ENCODE measurements at places on chromosomes 5 and 9. TPM values are rescaled to one million over a fixed set of nuclear protein-coding genes. Genes with fewer than 3 reads are reported as not detected.

DNA sequence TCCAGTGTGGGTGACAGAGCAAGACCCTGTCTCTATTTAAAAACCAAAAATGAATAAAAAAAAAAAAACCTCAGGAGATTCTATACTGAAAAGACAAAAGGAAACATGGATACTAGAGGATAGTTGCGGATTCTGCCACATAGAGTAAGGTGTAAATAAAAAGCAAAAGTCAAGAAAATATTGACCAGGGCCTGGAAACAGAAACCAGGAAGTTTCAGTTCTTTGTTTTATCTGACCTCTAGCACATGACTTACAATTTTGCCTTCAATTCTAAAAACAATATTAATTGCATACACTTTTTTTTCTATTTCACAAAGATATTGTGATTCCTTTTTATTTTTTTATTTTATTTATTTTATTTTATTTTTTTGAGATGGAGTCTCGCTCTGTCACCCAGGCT, 96.2 kb upstream of the NMUR2 start:
- no peak for DNase-seq
- no peaks in the 10 kb centered on the region for H3K27me3 ChIP-seq
- no peak overlapping the region for H3K4me3 ChIP-seq
- H3K36me3 ChIP-seq, result no peaks in the 10 kb centered on the region
- H3K27ac ChIP-seq, result no peak overlapping the region

- no peak overlapping the region for H3K4me3 ChIP-seq
- H3K4me1 ChIP-seq, result peaks cover 9% of the 10 kb centered on the region
- no peaks in the 10 kb centered on the region for H3K27me3 ChIP-seq
- DNase-seq, result no peak
Observed at GRCh38 chr5:109313127-109313526, 96.6 kb downstream of the PJA2 start.

DNA sequence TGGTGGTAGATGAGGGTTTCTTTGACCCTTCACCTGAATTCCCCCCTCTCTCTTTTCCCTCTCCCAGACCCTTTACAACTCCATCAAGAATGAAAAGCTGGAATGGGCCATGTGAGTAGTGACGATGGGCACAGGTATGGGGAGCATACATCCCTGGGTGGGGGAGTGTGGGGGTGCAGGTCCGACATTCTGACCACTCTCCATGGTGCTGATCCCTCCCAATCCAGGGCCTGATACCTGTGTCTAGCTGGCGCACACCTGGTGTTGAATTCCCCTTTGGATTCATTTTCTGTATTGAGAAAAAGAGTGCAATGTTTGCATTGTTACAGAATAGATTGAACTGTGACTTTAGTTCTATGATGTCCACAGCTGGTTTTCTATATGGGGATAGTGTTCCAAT, 40.0 kb downstream of the PSD2 start:
- H3K27ac ChIP-seq, result no peak overlapping the region
- H3K4me3 ChIP-seq, result no peak overlapping the region
- peaks cover 38% of the 10 kb centered on the region for H3K27me3 ChIP-seq
- H3K36me3 ChIP-seq, result no peaks in the 10 kb centered on the region

The LTC4S gene
- total RNA-seq, result 0.72 TPM

The CCNI2 gene
- 1.4 TPM for total RNA-seq

The FXN gene
- 12.2 TPM for total RNA-seq

The SPATA31A3 gene
- not detected for total RNA-seq

GRCh38 chr9:86407022-86407421, 52.8 kb upstream of the TUT7 start:
- H3K4me1 ChIP-seq, result peaks cover 31% of the 10 kb centered on the region
- H3K27me3 ChIP-seq, result no peaks in the 10 kb centered on the region
- H3K4me3 ChIP-seq, result no peak overlapping the region
- peak overlapping the region; percentile 91 for H3K27ac ChIP-seq
- peak; percentile 87 for DNase-seq

The OTP gene
- not detected for total RNA-seq

DNA sequence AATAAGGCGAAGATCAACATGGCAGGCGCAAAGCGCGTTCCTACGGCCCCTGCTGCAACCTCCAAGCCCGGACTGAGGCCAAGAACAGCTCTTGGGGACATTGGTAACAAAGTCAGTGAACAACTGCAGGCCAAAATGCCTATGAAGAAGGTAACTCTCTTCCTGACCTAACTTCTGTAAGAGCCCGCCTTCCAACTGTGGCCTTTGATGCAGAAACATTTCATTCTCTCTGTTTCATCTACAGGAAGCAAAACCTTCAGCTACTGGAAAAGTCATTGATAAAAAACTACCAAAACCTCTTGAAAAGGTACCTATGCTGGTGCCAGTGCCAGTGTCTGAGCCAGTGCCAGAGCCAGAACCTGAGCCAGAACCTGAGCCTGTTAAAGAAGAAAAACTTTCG, 979 bp downstream of the CCNB1 start:
- no peak for DNase-seq
- H3K4me1 ChIP-seq, result peaks cover 12% of the 10 kb centered on the region
- no peaks in the 10 kb centered on the region for H3K27me3 ChIP-seq
- peak overlapping the region; percentile 15 for H3K4me3 ChIP-seq
- no peaks in the 10 kb centered on the region for H3K36me3 ChIP-seq

The ISL1 gene
- 29.1 TPM for total RNA-seq

DNA sequence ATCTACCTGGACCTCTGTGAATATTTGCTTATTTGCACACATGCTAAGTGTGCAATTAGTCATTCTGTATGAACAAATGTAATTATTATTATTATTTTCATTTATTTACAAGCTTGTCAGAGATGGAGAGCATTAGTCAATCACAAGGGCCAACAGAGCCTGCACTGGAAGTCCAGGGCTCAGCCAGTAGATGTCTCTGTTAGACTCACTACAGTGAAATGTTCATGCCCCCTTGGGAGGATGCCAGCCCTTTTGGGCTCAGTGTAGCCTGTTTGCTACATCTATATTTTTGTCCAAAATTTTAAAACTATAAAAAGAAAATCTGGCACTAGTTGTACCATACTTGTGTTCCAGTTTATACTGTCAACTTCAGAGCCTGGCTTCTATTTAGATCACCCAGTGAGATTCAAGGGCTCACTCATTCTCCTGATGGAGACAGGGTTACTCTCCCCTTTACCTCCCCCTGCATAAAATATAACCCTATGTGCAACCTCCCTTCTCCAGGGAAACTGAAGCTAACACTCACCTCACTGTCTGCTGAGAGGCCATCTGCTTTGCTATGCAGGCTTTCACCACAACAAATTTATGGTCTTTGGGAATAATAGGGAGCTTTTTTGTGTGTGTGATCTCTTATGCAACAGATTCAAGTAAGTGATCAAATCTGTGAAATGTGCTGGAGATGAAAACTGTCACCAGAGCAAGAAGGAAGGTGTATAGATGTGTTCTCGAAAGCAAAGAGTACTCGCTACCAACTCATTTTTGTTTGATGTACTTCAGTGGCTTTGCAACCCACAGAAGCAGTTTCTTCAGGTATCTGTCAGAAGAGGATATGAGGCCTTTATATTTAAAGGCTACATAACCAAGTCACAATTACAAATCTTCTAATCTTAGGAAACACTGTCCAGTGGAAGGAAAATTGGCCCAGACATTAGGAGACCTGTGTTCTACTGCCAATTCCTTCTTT, 99.9 kb upstream of the TLE4 start:
- no peak overlapping the region for H3K4me3 ChIP-seq
- peak; percentile 53 for DNase-seq

- H3K27me3 ChIP-seq, result no peaks in the 10 kb centered on the region
- no peak for DNase-seq
- H3K27ac ChIP-seq, result no peak overlapping the region
- H3K4me3 ChIP-seq, result no peak overlapping the region
- no peaks in the 10 kb centered on the region for H3K36me3 ChIP-seq
- H3K4me1 ChIP-seq, result peaks cover 4% of the 10 kb centered on the region
Observed at GRCh38 chr9:110160123-110160522, 47.8 kb downstream of the C9orf152 start.

DNA sequence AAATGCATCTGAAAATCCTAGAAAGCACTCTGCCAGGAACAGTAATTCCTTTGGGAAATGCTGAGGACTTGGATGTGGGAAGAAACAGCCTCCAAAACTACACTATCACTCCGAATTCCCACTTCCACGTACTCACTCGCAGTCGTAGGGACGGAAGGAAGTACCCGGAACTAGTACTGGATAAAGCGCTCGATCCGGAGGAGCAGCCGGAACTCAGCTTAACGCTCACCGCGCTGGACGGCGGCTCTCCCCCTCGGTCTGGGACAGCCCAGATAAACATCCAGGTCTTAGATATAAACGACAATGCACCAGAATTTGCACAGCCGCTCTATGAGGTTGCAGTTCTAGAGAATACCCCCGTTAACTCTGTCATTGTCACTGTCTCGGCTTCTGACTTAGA, 786 bp downstream of the PCDHB3 start:
- H3K27me3 ChIP-seq, result no peaks in the 10 kb centered on the region
- H3K4me1 ChIP-seq, result no peaks in the 10 kb centered on the region
- no peak for DNase-seq
- no peak overlapping the region for H3K4me3 ChIP-seq
- H3K27ac ChIP-seq, result no peak overlapping the region

DNA sequence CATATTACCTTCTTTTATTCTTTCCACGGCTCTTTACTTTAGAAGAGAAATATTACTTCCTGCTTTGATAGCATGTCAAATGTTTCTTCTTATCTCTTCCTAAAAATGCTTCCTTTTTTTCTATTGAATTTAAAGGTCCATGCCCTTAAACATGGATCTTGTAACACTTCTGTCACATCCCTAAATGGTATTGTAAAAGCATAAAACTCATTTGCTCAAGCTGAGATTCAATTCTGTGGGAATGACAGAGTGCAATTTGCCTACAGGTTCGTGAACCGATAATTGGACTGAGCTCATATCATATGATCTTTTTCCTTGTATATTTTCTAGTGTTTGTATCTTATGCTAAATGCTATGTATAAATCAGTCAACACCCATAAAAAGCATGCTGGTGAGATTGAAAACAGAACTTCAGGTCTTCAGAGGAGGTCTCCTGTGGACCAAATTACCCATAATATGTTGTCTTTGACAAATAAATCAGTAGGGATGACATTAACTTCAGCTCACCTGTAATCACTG, 429.3 kb downstream of the TMEM232 start:
- no peaks in the 10 kb centered on the region for H3K36me3 ChIP-seq
- peaks cover 3% of the 10 kb centered on the region for H3K4me1 ChIP-seq
- H3K27ac ChIP-seq, result no peak overlapping the region
- no peaks in the 10 kb centered on the region for H3K27me3 ChIP-seq
- H3K4me3 ChIP-seq, result no peak overlapping the region

DNA sequence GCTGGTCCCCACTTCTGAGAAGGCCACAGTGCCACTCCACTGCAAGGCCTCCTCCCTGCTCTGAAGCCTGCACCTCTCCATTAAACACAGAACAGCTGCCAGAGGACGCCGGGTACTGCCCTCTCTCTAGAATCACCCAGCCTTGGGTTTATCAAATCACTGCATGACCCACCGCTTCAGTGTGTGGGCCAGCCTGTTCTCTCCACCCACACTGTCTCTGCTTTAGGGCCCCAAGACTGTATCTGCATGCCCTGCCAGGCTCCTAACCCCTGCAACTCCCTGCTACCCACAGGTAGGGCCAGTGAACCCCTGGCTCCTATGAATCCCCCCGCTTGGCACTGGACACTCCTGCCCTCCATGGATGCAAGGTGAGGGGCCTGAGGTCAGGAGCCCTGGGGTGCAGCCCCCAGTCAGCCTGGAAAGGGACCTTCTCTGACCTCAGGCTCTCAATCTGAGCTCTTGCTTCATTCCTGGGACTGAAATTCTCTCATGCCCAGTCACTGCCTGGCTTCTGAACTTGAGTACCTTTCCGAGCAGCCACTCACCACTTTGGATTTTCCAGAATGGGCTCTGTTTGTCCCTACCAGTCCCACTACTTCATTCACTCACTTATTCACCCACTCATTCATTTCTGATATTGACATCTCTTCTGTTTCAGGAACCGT, 206.3 kb downstream of the GABBR2 start:
- H3K4me1 ChIP-seq, result peaks cover 5% of the 10 kb centered on the region
- H3K27ac ChIP-seq, result peak overlapping the region; percentile 56
- H3K36me3 ChIP-seq, result no peaks in the 10 kb centered on the region
- DNase-seq, result peak; percentile 38
- no peaks in the 10 kb centered on the region for H3K27me3 ChIP-seq

GRCh38 chr9:93174976-93175375, 9.0 kb upstream of the WNK2 start:
- no peak overlapping the region for H3K27ac ChIP-seq
- no peaks in the 10 kb centered on the region for H3K4me1 ChIP-seq
- H3K36me3 ChIP-seq, result no peaks in the 10 kb centered on the region
- H3K27me3 ChIP-seq, result no peaks in the 10 kb centered on the region
- no peak for DNase-seq
- no peak overlapping the region for H3K4me3 ChIP-seq

DNA sequence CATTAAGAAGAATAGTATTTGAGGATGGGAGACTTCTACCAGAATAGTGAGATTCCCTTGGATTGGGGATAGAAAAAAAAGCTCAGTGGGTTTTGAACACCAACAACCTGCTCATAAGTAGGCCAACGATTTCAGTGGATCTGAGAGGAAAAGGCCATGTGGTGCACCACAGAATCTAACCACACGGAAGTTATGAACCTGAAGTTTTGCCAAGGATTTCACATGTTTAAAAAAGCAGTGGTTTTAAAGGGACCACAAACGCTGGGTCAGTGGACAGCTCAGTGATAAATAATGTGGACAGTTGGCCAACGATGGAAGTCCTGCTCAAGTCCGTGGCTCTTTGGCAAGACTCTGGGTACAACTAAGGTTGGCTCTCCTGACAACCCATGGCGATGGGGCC, 107.2 kb upstream of the TXNDC8 start:
- H3K27ac ChIP-seq, result no peak overlapping the region
- no peak overlapping the region for H3K4me3 ChIP-seq
- no peaks in the 10 kb centered on the region for H3K4me1 ChIP-seq

- H3K4me1 ChIP-seq, result no peaks in the 10 kb centered on the region
- H3K27ac ChIP-seq, result no peak overlapping the region
- no peak overlapping the region for H3K4me3 ChIP-seq
- no peaks in the 10 kb centered on the region for H3K36me3 ChIP-seq
Observed at GRCh38 chr9:15156241-15156640, 150.8 kb downstream of the TTC39B start.

DNA sequence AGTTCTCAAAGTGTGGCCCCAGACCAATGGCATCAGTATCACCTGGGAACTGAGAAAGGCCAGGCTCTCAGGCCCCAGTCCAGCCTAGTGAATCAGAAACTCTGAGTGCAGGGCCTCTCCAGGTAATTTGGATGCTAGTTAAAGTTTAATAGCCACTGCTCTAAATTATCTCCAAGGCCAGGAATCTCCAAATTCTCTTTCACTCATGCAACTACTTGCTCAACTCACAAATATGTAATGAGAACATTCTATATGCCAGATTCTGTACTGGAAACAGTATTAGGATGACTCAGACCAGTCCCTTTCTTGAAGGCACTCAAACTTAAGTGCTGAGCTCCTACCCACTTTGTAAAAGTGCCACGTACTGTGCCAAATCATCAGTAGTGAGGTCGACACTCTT, 84.6 kb downstream of the PAPPA start:
- no peaks in the 10 kb centered on the region for H3K36me3 ChIP-seq
- no peak for DNase-seq
- H3K4me1 ChIP-seq, result peaks cover 4% of the 10 kb centered on the region
- no peak overlapping the region for H3K4me3 ChIP-seq
- H3K27me3 ChIP-seq, result no peaks in the 10 kb centered on the region
- H3K27ac ChIP-seq, result peak overlapping the region; percentile 45

The ZNF366 gene
- 0.20 TPM for total RNA-seq

The ELOVL7 gene
- 41.8 TPM for total RNA-seq

The CCDC152 gene
- total RNA-seq, result 1.8 TPM

GRCh38 chr5:64015824-64016223, 53.6 kb upstream of the HTR1A start:
- no peaks in the 10 kb centered on the region for H3K36me3 ChIP-seq
- H3K4me3 ChIP-seq, result no peak overlapping the region
- no peaks in the 10 kb centered on the region for H3K27me3 ChIP-seq
- DNase-seq, result no peak
- no peak overlapping the region for H3K27ac ChIP-seq

Measured in hepatocyte (in vitro differentiated cells).